Diencephalon (tissue), 1 donor: ENCODE measurements at places on chromosomes 5 and 9. TPM values are rescaled to one million over a fixed set of nuclear protein-coding genes. Genes with fewer than 3 reads are reported as not detected.

CEMIP2 gene
- 58.8 TPM for total RNA-seq

SLC6A7 gene
- 20.5 TPM for total RNA-seq

RNF208 gene
- total RNA-seq, result 1.8 TPM

SLC4A9 gene
- 0.23 TPM for total RNA-seq

PCSK5 gene
- 18.5 TPM for total RNA-seq

SHC3 gene
- total RNA-seq, result 42.0 TPM

PRRC1 gene
- total RNA-seq, result 34.1 TPM

CYLC2 gene
- not detected for total RNA-seq

PCDHB13 gene
- 10.8 TPM for total RNA-seq

S1PR3 gene
- total RNA-seq, result 8.3 TPM

RORB gene
- 18.7 TPM for total RNA-seq

ENTPD8 gene
- total RNA-seq, result not detected

TAF11L10 gene
- total RNA-seq, result not detected

CDKN2B-AS1 gene
- 1.4 TPM for total RNA-seq

LRRC70 gene
- 4.8 TPM for total RNA-seq

NR6A1 gene
- total RNA-seq, result 2.5 TPM
